ENCODE measurements at places on chromosomes 11 and 22.

- DNase-seq, result no peak
These were observed 663.4 kb upstream of the TENM4 start for GRCh38 chr11:80104191-80104590.

DNA sequence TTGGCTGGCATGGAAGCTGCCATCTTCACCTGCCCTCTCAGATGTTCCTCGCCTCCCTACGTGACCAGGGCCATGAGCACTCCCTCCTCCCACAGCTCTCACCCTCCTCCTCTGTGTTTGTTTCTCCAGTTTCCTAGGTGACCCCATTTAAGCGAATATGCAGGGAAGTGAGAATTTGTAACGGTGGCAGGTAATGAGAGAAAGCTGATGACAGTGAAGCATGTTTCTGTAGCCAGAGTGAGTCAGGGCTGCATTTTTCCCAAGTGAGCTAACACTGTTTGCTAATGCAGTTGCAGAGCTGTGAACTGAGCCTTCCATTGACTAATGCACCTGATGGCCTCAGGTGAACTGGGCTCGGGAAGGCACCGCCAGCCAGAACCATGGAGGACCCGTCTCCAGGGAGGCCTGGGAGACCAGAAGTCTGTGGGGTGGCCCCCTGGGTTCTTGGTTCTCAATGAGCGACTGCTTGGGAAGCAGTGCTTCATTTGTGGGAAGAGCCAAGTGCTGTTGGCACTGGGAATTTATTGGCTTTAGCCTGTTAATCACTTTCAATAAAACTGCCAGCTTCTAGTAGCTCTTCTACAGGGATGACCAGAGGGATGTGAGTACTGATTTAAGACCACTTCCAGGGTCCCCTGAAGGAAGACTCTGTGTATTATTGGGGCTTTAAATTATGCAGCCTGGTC is 64.5 kb downstream of the BARX2 start:
- DNase-seq, result no peak

- peak; percentile 60 for DNase-seq
These were observed 417.3 kb downstream of the SHANK2 start for GRCh38 chr11:70834984-70835560.

DNA sequence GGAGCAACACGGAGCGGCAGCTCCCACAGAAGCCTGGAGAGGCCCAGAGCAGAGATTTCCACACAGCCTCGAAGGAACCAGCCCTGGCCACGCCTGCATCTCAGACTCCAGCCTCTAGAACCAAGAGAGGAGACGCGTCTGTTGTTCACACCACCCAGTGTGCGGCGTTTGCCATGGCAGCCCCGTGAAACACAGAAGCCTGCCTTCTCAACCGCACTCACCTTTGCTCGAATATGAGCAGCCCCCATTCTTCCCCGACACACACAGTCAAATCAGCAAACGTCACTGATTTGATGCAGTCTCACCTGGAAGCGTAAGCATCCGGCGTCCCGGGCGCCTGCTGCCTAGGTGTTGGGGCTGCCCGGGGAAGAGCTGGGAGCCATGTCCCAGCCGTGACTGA is 14.2 kb upstream of the TALDO1 start:
- DNase-seq, result peak; percentile 70

GRCh38 chr22:17903564-17904295 is 120.6 kb downstream of the MICAL3 start:
- DNase-seq, result no peak

- DNase-seq, result peak; percentile 38
These were observed 151.6 kb downstream of the FAT3 start for GRCh38 chr11:92376146-92376599.

- no peak for DNase-seq
These were observed 846 bp downstream of the RNF26 start for GRCh38 chr11:119335091-119335654.

GRCh38 chr11:116742104-116742503 is 30.7 kb downstream of the BUD13 start:
- DNase-seq, result peak; percentile 84

- no peak for DNase-seq
These were observed 10.9 kb upstream of the GNAZ start for GRCh38 chr22:23059284-23059948.

DNA sequence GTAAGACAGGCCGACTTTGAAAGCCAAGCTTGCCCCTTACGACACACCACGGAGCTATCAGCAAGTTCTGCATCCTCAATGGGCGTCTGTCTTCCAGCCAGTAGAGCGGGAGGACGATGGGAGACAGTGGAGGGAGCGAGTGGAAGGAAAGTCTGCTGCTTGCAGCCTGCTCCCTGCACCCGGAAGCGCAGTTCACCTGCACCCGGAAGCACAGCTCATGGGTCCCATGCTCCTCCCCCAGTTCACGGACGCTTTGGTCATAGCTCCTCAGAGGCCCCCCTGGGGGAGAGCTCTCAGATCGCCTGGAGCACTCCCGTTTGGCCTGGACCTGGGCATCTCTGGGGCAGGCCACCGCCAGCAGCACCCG is 51.3 kb downstream of the FBLN1 start:
- DNase-seq, result no peak

GRCh38 chr22:46829117-46829891 is 66.9 kb downstream of the TBC1D22A start:
- DNase-seq, result peak; percentile 95

DNA sequence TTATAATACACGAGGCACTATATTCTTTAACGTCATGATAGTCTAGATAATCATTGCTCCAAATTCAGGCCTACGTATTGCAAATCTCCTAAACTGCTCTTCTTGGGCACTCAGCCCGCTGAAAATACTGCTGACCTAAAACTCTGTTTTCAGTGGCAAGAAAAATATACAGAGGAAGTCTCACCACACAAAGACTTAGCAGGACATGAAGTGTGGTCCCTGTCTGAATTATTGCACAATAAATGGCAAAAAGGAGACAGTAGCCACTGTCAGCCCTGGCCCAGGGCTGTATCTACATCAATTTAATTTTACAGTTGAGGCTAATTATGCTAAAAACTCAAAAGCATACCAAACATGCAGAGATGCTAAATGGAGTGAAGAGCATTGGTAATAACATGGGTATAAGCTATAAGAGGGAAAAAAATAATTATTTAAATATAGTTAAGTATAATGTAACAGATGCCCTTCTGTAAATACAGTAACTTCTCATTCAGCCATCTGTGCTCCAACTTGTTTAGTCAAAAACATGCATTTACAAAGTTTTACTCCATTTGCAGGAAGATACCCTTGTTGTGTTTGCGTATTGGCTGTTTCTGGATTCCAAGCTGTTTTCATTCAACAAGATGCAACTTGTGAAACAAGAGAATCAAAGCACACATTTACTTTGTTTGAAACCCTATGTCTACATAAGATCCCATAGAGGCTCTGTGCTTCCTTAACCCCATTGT is 800.0 kb upstream of the LUZP2 start:
- DNase-seq, result no peak

DNA sequence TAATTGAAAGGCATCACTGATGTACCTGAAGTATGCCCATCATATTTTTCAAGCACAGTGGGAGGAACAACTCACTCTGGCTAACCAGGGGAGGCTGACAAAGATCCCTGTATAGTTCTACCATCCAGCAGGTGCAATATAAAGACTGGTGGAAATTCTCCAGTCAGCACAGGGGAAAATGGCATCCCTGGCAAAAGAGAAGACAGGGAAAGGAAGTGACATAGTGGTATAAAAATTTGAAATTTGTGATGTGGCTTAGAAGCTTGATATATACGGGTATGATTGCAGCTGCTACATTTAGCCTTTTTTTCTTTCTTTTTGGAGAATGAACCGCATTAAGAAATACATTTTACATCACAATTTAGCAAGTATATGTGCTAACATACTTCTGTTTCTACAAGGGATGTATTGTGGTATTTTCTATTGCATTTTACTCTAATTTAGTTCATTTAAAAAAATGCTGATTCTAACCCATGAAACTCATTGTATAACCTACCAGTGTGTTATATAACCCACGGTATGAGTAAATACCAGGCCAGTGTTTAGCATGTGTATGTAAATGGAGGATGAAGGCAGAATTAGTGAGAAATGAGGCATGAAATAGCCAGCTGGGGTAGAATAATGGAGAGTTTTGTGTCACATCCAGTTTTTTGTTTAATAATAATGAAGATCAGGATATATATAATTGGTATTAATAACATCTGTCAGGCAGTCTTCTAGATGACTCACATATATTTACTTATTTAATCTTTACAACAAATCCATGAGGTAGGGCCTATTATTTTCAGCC is 186.1 kb downstream of the ARHGAP42 start:
- peak; percentile 46 for DNase-seq

DNA sequence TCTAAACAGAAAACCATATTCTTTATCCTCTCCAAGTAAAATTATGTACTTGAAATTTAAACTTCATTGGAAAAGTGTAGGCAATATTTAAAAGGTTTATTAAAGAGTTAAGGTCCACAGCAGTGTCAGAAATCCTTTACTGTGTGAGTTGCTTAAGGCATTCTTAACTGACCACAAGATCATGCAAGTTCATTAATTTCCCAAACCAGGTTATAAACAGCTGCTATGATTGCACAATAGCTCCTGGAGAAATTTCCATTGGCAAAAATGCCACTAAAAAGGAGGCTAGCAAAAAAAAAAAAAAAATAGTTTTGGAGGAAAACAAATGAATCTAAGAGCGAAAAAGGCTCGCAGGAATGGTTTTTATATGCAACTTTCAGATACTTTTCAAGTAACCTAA is 106.2 kb downstream of the ETS1 start:
- DNase-seq, result no peak

GRCh38 chr22:33220476-33221080 is 162.4 kb upstream of the SYN3 start:
- no peak for DNase-seq

DNA sequence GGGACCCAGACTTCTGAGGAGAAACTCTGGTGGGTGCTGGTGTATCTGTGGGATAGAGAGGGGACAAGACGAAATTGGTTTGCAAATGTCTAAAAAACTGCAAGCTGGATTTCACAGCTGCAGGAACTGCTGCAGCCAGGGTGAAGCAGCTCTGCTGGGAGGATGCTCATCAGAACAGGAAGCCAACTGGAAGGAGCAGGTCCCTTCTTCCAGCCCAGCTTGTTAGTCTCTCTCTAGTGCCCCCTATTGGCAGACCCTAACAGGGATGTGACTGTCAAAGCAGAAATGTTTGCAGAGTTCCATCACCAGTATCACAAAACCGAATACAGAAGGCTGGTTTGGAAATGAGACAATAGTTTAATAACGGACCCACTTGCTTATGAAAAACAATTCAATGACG is 74.8 kb upstream of the SLC22A12 start:
- no peak for DNase-seq

DNA sequence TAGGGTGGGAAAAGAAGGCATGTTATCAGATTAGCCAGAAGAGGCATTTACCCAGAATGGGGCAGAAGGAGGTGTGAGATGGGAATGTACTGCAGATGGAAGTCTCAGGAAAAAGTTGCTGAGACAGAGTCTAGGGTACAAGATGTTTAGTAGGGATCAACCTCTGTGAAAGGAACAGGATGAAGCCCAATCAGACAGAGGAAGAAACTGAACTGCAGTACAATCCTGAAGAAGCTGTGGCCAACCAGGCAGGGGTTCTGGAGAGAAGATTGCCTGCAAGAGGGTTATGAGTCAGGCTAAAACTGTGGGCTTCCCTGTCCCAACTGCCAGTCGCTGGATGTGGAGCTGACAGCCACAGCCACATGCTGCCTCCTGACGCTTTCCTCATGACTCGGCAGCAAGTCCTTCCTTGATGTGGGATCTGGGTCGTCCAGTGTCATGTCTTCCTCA is 64.0 kb downstream of the CWC15 start:
- peak; percentile 61 for DNase-seq

DNA sequence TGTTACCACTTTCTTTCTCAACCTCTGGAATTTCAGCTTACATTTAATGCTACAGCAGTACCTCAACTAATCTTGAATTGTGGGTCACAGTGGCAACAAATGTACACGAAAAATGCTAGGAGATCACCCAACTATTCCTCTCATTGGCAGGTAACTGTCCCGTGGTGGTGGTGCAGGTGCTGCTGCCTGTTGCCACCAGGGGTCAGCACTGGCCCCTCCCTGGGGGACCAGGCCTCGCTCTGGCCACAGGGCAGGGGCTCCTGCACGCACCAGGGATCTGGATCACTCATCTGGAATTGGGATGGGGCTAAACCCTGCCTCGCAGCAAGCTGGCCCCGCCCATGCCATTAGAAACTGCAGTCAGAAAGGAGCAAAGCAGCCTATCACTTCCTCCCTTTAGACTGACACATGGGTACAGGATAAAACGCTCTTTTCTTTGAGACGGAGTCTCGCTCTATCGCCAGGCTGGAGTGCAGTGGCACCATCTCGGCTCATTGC is 6.9 kb upstream of the POLDIP3 start:
- peak; percentile 98 for DNase-seq

DNA sequence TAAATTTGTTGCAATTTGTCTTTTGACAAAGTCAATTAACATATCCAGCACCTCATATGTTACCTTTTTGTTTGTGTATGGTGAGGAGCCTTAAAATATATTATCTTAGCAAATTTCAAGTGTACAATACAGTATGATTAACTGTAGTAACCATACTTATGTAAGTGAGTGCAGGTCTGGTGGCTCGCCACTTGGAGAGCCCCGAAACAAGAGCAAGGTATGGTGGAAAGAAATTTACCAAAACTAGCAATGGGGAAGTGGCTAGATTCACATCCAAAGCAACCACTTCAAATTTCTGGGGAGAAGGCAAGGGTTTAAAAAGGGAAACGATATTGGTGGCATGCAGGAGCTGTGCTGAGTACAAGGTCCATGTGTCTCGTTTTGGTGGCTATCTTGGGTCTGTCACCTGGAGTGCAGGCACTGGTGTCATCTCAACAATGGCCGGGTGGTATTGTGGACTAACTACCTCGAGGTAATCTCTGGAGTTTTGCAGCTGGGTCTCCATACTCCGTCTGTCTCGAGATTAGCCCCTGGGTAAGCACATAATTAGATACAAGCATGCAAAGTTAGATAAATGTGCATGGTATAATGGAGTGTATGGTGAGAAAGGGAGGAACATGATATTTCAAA is 8.2 kb upstream of the FNBP4 start:
- DNase-seq, result no peak

- DNase-seq, result no peak
These were observed 39.8 kb downstream of the OR6Q1 start for GRCh38 chr11:58070585-58070984.

DNA sequence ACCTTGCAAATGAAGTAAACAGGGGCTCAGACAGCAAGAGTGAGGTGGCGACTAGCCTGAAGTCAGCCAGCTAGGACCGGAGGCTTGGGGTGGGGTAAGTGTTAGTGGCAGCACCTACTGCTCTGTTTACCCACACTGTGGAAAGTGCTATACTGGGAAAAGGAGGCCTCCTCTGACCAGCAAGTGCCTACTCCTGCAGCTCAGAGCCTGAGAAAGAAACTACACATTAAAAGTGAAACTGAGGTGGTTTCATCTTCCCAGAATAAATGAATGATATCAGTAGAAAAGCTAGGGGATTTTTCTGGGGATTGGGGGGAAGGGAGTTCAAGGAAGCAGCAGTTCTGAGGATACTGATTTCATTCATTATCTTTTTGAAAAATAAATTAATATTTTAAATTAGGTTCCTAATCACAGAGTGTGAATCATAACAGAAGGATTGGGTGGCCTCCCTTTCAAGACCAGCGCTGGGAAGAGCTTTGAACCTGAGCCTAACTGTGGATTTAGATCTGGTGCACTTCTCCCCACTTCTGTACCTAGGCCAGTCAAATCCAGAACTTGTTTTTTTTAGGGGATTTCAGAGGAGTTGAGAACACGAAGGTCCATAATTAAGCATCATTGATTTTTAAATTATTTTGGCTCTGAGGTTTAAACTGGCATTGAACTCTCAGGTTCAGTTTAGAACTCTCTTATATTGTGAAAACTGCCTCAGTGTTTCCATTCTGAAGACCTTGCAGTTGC is 48.1 kb upstream of the GRAMD1B start:
- no peak for DNase-seq
